ENCODE measurements at places on chromosomes 2 and 18.

GRCh38 chr2:236608188-236608525, 38.5 kb downstream of the ACKR3 start:
- DNase-seq: no peak

DNA sequence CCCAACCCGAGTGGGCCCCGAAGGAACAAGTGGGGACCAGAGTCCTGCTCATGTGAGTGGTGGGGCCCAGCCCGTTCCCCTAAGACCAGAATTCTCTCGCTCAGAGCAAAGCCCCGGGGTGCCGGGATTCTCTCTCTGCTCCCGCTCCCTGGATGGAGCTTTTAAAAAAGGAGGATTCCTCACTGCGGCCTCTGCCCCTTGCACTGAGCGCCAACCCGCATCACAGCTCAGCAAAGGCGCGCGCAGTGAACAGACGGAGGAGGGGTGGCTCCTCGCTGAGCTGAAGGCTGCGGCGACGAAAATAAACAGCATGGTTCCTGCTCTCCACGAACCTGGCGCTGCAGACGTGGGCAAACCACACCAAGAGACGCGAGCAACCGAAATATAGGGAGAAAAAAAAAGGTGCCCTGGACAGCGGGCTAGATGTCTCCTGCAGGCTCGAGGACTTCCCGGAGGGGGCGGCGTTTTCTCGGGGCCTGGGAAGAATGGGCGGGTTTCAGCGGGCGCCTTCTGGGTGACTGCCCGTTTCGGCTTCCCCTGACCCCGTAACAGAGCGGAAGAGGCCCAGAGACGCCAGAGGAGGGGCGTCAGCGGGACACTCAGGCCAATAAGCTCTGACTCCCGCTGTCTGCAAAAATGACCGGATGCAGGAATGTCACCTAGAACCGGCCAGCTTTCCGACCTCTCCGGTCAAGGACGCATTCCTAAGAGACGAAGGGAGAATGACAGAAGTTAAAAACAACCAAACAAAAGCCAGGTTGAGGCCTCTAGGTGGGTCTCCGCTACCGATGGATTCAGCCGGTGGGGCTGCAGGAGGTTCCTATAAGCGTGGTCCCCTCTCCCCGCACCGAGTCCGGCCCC, 819 bp upstream of the KLF11 start:
- peak; percentile 88 for DNase-seq

DNA sequence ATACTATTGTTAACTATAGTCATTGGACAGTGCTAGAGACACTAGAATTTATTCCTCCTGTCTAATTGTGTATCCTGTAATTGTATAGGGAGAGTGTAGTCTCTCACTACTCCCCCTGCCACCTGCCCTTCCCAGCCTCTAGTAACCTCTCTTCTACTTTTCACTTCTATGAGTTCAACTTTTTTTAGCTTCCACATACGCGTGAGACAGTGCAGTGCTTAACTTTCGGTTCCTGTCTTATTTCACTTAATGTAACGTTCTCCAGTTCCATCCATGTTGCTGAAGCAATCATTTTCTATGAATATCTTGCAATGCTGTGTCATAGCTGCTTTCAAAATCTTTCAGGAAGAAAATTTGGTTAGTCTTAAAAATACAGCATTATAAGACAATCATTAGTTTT, 22.8 kb upstream of the RUFY4 start:
- no peak for DNase-seq

DNA sequence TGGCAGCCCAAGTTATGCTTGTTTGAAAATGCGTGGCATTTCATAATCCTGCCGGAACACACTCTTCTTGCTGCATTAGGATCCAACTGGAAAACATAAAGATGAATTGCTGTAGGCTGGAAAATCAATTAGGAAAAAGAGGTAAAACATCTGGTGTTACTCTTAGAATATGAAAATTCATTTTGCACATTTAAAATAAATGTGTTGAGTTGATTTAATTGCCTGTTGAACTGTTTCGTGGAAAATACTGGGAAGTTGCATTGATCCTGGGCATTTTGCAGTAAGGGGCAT, 4.1 kb downstream of the RHOB start:
- no peak for DNase-seq

DNA sequence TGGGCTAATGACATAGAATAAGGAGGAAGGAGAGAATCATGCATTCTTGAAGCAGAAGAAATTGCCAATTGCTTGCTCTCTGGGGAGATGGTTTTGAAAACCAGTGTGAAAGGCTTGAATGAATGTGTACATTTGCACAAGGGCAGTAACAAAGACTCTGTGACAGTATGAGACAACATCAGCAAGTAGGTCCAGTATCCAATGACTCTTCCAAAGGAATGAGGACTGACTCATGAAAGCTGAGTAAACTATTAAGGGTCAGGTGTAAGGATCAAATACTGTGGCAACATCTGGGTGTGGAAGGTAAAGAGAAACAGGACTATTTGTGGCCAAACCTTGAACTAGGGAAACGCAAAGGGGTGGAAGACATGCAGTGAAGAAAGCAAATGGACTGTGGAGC, 886.0 kb upstream of the CHAC2 start:
- no peak for DNase-seq

DNA sequence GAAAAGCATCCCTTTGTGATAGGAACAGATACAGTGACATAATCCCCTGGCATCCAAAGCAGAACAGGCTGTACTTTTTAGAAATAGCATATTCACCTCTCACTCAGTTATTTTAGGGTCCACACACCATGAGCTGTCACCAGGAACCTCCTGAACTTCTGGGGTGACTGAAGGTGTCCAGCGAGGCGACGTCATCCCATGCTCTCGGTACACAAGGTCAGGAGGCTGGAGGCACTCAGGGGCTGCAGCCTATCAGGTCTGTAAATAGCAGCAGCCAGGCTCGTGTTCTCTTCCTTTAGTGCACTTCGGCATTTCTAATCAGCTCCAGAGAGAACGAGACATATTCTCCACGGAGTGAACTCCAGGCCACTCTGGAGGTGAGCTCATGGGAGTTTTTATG, 98.3 kb downstream of the GATA6 start:
- DNase-seq: no peak

DNA sequence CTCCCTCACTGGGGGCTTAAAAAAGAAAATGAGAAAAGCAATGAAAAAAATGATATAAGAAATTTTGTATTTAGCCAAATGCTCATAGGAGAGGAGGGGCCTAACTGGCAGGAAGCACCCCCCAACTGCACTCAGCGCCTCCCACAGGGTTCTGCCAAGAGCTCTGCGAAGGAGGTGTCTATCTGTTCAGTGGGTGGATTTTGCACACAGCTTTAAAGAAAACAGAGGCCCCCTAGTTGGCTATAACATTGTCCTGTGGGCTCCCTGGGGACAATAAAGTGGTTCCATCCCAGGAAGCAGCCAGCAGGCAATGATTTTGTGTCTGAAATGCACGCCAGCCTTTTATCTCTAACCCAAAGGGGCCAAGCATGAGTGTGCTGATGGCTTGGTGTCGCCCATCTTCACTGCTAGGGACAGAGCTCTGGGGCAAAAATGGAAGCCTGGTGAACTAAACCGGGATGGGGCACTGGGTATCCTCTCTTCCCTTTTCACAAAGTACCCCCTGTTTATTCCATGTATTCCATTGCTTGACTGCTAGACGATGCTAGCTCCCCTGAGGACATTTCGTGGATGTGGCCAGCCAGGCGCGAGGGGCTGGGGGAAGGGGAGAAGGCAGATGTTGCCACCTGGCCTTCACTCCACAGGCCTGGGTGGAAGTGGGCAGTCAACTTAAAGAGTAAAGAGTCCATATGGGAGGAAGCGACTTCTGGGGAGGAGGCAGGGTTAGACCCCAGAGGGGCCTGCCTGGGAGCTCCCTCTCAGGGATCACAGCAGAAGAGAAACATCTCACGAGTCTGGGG, 205.7 kb downstream of the CYP26B1 start:
- DNase-seq: no peak

- DNase-seq: no peak
These were observed at the start of gene NGEF for GRCh38 chr2:233013027-233013461. NGEF (minus strand) TSS chr2:233013256; CDS start chr2:232974890, 38,366 bp downstream.

GRCh38 chr2:99833586-99834201, 308.7 kb downstream of the AFF3 start:
- no peak for DNase-seq

DNA sequence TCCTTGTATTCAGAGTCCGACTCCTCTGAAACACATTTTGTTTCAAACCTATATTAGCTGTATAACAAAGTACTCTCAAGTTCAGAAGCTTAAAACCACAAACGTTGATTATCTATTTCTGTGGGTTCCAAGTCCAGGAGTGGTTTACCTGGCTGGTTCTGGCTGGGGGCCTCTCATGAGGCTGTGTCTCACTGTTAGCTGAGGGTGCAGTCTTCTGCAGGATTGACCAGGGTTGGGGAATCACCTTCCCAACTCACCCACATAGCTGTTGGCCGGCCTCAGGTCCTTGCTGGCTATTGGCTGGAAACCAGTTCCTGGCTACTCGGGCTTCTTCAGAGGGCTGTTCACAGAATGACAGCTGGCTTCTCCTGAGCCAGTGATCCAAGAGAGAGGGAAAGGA, 18.0 kb upstream of the ATIC start:
- DNase-seq: no peak

DNA sequence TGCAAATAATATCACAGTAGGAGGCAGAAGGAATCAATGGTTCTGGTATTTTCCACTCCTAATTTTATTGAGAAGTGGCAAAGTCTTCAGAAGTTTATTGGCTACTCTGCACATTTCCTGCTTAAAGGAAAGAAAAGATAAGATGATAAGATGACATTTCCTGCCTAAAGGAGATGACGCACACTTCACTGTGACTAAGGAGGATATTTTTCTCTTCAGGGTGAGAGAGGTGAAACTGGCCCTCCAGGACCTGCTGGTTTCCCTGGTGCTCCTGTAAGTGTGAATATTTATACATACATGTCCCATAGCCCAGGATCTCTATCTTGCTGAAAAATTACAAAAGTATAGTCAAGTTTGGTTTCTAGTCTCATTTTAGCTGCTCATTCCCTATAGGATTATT, 27.9 kb downstream of the COL3A1 start:
- peak; percentile 20 for DNase-seq

GRCh38 chr2:174330945-174331594, 3.7 kb upstream of the SP9 start:
- no peak for DNase-seq

DNA sequence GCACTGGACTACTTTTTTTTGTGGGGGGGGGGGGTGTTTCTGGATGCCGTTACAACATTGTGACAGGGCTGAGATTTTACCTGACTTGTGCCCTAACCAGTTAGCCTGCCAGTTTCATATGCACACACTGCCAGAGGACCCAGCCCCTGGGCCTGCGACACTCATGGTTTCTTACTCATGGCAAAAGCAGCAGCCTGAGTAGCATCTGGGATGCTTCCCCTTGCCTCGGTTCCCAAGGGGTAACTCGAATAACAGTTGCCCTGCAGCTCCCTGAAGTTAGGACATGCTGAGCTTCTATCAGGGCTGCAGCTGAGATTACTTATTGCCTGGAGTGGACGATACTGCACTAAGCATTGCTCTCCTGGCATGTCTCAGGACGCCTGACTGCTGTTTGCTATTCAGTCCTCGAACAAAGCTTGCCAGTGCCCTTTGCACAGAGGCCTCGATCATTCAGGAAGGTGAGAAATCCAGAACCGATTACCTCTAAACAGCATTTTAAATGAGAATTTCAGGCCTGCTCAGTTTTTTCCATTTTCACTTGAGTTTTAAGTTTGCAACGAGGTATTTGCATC, 47.9 kb downstream of the TRPM8 start:
- no peak for DNase-seq

DNA sequence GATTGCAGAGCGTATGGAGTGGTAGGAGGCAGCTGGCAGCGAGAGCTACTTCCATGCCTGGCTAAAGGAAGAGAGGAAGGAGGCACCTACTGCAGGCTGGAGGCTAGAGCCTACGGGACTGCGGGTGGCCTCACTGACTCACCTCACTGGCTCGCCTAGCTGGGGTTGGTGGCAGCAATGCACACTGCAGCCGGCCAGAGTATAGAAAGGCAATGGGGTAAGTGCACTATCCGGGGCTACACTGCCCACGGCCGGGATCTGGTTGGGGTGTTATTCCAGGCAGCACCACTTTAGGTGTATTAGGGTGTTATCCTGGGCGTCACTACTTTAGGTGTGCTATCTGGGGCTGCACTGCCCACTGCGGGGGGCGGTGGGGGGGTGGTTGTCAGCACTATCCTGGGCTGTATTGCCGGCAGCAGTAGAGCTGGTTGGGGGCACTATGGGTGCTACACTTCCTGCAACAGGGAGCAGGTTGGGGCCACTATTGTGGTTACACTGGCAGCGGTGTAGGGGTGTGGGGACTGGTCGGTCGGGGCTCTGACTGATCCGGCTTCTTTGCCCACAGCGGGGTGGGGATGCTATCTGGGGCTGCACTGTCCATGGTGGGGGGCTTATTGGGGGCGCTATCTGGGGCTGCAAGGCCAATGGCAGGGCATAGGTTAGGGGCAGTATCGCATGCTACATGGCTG, 33.3 kb upstream of the ANKRD62 start:
- peak; percentile 91 for DNase-seq

GRCh38 chr18:80171054-80171872, 62.2 kb downstream of the ADNP2 start:
- DNase-seq: peak; percentile 32

DNA sequence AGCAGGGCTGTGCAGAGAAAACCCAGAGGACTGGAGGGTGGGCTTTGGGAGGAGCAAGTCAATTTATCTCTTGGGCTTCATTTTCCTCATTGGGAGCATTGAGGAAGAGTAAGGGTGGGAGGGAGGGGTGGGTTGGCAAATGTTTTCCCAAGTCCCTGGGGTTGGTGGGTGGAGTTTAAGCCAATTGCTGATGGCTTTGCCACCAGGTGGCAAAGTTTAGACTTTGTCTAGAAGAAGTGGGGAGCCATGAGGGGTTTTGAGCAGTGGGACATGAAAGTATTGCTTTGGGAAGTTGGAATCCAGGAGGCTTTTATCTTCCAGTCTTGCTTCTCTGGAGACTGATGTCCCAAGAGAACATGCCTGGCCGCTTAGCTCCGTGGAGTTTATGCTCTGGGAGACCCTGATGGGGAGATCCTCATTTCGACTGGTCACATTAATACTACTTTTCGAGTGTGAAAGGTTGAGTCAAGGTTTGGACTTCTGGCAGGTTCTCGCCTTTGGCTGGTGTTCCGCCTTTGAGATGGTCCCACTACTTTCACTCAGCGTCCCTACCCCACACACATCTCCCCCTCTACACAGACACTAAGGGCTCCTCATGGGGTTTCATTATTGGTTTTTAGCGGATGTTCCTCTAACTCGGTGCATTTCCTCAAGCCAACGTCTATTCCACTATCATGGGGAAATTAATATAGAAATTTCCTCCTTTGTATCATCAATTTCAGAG, 126.7 kb downstream of the PRKCE start:
- DNase-seq: no peak
